AML-193 (cell line): ENCODE measurements at places on chromosomes 6 and 20.
A peak's percentile ranks its signal among the peaks of the same experiment; 100 is the strongest.

GRCh38 chr6:89597988-89598387 is 40.6 kb downstream of the LYRM2 start:
- DNase-seq: peak; percentile 89

DNA sequence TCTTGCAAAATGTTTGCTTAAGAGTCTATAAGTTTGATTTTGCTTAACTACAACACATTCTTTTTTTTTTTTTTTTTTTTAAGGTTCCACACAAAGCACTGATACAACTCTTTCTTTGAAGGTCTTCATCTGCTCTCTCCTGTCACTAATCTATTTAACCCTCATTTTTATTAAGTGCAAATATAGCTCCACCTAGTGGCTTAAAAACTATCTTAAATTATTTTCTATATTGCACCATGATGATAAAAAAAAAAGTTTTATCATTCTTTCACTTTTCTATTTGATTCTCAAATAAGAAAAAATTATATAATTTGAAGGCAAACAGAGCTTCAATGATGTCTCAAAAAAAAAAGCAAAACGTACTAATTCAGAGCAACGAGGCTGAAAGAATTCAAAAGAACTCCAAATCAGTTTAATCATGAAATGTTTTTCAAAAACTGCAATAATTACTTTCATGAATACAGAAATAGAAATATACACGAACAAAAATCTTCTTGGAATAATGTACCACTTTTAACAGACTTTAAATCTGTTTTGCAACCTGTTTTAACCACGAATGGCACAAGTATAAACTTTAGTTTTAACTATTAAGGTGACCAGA is 12.8 kb downstream of the ESF1 start:
- DNase-seq: peak; percentile 43

- no peak for DNase-seq
These were observed 25.9 kb upstream of the PPP1R3G start for GRCh38 chr6:5059036-5059896.

- DNase-seq: no peak
These were observed 177.8 kb downstream of the CDKAL1 start for GRCh38 chr6:20712011-20712410.

DNA sequence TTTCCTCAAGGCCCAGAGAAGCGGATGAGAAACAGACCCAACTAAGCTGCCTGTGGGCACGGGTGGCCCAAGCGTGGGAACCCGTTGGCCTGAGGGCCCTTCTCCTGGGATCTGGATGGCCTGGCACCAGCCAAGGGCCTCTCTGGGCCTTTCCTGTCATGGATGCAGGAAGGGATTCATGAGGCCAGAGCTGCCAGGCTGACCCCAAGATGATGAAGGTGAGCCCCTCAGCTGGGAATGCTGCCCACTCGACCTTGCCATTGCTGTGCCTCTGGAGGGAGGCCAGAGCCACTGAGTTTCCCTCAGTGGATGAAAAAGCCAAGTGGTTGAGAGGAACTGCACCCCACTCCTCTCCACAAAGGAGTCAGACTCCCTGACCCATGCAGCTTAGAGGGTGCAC is 171.2 kb downstream of the VEGFA start:
- no peak for DNase-seq

DNA sequence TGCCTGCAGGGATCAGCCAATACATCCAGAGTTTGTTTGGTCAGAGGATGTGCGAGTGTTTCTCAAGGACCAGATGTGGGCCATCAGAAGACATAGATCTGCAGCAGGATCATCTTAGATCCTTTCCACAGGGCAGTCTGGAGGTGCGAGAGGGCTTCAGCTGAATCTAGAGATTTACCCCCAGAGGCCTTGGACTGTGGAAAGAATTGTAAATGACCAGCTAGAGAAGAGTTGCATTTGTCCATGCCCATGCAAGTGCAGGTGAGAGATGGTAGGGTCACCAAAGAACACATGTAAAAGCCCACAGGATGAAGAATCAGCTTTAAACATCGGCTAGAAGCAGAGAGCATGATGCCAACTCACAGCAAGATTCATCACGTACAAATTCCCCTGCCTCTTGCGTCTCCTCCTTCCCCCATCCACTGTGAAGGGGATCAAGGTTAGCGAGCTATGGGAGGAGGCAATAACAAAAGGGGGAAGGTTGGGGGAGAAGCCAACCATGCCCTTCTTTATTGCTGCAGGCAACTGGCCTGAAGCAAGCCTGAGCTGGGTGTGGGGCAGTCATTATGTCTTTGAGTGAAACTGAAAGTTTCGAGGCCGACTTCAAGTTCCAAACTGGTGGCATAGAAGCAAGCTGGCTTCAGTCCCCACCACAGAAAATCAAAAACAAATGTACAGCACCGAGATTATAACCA is 83.5 kb downstream of the SCML4 start:
- DNase-seq: no peak

GRCh38 chr6:134187751-134188150 is 130.2 kb downstream of the SGK1 start:
- no peak for DNase-seq

GRCh38 chr20:60362531-60362930 is 404.3 kb downstream of the CDH26 start:
- no peak for DNase-seq

GRCh38 chr20:62103508-62104233 is 18.6 kb upstream of the LSM14B start:
- no peak for DNase-seq

GRCh38 chr20:63477061-63477616 is 4.7 kb upstream of the KCNQ2 start:
- DNase-seq: no peak

DNA sequence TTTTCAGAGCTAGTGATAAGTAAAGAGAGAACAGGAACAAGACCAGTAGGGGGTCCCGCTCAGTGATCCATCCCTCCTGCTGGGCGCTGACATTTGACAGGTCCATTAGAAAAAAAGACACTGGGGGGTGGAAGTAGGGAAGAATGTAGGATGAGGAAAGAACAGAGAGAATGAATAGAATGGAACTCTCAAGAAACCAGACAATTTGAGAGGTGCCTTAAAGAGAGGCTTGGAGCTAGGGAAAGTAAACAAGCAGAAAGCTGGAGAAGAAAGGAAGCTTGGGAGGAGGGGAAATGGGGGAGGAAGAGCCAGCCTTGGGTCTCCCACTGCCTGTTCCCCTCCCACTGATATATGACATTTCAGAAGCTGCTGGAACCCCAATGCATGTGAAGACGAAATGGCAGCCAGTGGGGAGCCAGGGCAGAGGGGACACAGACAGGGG is 8.4 kb downstream of the GABBR1 start:
- no peak for DNase-seq

DNA sequence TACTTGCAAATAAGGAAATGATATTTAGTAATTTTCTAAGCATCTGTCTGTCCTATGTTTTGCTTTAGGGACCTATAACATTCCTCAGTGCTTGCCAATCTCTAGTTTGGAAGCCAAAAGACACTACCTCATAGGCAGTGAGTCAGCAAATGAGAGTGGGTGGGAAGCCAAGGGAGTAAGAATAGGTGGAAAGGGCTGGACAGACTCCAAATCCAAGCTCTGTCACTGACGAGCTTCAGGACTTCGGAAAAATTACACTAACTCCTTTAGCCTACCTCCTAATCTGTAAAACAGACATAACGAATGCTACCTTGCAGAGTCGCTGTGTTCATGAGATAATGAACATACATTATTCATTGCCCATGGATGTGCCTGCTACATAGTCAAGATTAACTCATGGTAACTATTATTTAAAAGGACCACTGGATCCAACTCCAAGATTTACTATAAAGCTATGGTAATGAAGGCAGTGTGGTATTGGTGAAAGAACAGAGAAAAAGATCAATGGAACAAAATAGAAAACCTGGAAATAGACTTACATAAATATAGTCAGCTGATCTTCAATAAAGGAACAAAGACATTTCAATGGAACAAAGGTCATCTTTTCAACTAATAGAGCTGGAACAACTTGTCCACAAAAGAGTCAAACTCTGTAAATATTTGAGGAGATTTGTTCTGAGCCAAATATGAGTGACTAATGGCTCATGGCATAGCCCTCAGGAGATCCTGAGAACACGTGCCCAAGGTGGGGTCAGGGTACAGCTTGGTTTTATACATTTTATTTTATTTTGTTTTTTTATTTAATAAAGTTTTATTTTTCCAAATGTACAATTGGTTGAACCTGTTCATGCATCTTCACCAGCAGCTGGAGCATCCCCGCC is 64.1 kb downstream of the FAM50B start:
- no peak for DNase-seq

DNA sequence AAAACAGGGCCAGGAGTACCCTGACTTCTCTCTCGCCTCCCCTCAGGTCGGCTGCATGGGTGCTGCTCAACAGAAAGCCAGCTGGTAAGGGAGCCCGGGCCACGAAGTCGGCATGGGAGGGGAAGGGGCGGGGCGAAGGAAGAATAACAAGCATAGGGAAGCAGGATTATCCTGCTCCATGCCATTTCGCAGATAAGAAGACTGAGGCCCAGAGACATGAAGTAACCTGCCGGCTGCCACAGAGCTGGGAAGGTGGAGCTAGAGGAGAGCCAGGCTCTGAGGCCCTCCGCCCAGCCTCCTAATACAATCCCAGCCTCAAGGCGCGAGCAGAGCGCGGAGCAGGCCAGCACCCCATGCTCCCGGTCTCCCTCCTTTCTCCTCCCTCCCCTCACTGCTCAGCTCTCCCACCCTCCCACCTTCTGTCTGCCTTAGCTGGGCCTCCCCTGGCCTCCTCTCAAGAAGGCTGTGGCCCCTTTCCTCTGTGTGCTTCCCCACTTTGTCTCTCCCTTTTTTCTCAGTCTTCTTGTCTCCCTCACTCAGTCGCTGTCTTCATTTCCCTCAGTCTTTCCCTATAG is 13.2 kb upstream of the HMGA1 start:
- DNase-seq: no peak

GRCh38 chr20:39865446-39865845 is 823.6 kb downstream of the MAFB start:
- no peak for DNase-seq

GRCh38 chr20:54624706-54625390 is 149.5 kb downstream of the DOK5 start:
- DNase-seq: no peak

GRCh38 chr6:48151142-48151541 is 40.1 kb upstream of the PTCHD4 start:
- DNase-seq: no peak
